Fibroblast of lung (primary cell): ENCODE measurements at places on chromosomes 4 and X. TPM values are rescaled to one million over a fixed set of nuclear protein-coding genes. Genes with fewer than 3 reads are reported as not detected.

Gene ATOH1
- not detected in 2 replicates for total RNA-seq

- no peak for DNase-seq
These were observed 2.2 kb upstream of the ACSL4 start for GRCh38 chrX:109735202-109735744.

Gene SOD3
- total RNA-seq = 16.7 and 34.8 TPM in 2 replicates

DNA sequence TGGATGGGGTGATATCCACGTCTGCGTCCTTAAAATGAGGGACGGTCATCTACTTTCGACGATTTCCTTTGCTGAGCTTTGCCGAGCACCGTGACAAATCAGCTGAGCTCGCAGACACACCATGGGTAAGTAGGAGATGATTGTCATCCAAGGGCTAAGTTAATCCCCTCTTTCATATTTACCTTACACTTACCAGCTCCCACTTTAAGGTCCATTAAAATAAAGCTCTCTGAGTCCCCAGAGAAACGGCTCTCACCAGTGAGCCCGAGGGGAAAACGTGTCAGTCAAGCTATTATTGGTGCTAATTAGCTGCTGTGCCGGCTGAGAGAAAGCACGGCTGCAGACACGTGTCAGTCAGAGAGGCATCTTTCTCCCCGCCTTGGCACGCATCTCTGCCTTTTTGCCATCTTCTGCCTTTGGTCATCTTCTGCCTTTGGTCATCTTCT is 72.2 kb downstream of the CRLF2 start:
- DNase-seq = no peak

DNA sequence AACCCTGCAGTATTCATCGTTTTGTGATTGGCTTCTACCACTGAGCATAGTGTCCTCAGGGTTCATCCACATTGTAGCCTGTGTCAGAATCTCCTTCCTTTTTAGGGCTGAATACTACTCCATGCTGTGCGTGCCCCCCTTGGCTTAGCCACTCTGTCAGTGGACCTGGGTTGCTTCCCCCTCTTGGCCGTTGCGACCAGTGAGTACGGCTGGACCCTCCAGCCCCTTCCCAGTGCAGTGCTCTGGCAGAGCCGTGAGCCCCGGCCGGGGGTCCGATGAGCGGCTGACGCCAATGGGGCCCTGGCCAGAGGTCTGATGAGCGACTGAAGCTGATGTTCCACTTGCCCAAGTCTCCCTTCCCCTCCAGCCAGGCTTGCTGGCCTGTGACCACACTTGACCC is 6.9 kb downstream of the BLOC1S4 start:
- no peak for DNase-seq

Gene SPP1
- 0.17 and 0.26 TPM in 2 replicates for total RNA-seq

DNA sequence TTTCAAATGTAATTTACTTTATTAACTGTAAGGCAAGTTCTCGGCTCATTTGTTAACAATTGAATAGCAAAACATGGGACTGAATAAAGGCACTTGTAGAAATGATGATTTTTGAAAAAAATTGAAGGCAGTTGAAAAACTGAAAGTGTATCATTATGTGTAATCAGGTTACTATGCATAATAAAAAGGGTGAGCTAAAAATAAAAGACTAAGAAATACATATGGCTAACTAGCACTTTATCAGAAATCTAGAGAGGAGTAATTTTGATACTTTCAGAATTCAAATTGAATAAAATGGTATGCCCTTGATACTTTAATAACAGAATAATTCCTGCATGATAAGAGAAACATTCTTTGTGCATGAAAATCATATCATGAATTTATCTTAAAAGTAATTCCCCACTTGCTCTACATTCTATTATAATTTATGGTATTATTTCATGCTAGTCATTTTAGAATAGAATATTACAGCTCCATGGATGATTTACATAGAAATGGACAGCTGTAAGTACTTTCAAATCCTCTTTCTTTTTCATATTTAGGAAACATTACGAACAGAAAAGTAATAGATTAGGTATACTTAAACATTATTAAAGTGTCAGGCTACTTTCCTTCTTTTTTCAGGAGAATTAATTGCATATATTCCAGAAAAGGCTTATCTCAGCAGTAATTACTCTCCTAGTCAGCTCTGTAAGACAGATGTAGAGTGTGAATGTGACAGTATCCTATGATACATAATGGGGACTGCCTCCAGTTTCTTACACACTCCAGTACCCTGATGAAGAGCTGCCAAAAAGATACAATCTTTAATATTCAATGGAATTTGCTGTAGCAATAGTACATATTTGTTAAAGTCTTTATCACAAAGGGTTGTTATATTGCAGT is 697.3 kb downstream of the CCSER1 start:
- DNase-seq = no peak

Gene MAGEA12
- not detected in 2 replicates for total RNA-seq

DNA sequence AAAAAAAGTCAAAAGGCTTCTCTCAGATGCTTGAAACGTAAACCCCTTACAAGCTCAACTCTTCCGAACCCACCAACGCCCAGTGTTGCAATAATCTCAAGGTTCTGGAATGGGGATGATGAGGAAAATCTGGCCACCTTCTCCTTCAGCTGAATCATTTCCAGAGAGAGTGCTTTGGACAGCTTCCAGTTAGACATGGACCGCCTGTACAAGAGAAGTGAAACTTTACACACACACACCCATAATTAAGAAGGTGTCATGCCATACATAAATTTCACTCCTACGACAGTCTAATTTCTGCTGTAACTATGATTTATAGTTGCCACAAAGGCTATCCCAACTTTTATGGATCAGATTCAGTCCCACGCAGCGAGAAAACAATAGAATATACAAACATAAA is 72.3 kb downstream of the PRKG2 start:
- DNase-seq = peak; percentile 46

DNA sequence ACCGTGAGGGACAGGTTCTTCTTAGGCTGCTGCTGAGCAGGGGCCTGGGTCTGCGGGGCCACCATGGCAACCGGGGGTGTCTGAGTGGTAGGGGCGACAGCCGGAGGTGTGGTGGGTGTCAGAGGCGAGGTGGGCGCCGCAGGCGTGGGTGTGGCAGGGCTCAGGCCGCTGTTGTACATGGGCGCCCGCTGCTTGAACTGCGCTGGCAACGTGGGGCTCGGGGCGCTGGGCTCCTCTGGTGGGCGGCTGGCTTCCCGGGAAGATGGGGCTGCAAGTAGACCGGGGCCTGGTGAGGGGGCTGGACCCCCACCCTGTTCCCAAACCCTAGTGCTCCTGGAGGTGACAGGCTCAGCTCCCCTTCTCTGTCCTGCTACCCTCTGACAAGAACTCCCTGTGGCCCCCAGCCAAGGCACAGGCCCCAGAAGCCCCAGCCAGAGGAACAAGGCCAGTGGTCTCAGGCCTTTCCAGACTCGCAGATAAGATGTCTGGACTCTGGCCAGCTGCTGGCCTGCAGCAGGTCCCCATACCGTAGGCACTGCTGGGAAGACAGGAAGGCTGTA is 24.8 kb downstream of the NELFA start:
- no peak for DNase-seq

Gene GLOD5
- total RNA-seq = not detected in 2 replicates

DNA sequence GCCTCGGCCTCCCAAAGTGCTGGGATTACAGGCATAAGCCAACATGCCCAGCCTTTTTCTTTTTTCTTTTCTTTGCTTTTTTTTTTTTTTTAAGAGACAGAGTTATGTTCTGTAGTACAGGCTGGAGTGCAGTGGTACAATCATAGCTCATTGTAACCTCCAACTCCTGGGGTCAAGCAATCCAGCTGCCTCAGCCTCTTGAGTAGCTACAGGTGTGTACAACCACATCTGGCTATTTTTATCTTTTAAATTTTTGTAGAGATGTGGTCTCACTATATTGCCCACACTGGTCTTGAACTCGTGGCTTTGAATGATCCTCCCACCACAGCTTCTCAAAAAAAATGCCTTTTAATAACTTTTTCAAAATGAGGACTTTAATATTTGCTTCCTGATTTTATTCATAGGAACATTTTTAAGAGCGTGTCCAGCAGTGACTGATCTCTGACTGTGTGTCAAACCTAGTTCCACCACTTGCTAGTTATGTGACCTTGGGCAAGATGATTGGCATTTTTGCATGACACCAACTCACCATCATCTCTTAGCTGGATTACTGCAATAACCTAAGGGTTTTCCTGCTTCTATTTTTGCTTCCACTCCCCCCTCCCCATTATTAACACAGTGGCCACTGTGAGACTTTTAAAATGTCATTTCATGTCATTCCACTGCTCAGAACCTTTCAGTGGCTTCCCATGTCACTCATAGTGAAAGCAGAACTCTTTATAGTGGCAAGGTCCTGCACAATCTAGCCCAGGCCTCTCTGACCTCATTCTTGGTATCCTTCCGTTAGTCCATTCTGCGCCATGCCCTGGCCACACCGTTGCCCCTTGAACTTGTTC is 4.5 kb upstream of the TNIP3 start:
- DNase-seq = no peak
